ENCODE measurements at places on chromosomes 7 and 10.

DNA sequence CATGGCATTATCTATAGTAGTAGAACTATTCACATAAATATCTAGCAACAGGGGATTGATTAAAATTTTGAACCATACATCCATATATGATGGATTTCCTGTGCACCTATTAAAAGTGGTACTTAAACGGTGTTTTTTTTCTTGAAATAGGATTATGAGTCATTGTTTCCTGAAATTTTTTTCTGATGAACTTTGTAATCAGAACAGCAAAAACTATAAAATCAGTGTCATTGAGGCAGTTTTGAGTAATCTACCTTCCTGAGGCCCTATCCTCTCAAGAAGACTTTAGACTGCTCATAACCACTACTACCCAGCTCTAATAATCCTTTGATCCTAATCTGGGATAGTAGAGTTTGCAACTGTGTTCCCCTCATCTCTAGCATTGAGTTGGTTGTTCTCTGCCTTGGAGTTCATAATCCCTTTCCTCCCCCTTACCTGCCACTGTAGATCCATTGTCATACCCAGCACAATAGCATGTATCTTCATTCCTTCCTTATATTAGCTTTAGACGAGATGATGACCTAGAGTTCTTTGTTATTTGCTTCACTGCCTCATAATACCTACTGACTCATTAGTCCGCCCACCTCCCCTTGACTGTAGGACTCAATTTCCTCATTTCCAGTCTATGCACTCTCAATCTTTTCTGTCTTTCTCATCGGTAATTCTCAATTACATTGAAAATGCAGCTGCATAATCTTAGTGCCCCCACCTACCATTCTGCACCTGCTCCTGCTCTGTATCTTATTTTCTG, 133.4 kb downstream of the LRRC4 start:
- no peak for DNase-seq

- DNase-seq = no peak
These were observed 30.0 kb downstream of the TECTB start for GRCh38 chr10:112313234-112313633.

DNA sequence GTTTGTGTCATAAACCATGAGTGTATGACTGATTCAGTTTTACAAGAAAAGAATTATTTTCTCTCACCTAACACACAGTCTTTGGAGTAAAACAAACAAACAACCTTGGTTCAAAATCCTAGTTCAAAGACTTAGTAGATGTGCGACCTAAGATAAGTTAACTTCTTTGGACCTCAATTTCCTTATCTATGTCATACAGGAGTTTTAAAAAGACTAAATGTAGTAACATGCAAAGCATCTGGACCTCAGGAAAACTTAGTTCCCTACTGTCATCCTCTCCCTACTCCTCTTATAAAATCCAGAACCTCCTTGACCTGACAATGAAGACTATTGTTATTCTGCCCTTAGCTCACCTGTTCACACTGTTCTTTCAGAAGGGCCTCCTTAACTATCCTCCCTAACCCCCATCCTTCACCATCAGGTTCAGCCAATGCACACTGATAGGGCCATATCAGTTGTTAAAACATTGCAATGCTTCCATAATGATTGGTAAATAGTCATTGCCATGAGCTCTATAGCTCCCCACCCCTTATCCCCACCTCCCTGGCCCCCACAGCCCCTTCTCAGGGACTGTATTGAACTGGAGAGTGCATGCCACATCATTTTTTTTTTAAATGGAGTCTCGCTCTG, 28.8 kb upstream of the CCNJ start:
- no peak for DNase-seq

DNA sequence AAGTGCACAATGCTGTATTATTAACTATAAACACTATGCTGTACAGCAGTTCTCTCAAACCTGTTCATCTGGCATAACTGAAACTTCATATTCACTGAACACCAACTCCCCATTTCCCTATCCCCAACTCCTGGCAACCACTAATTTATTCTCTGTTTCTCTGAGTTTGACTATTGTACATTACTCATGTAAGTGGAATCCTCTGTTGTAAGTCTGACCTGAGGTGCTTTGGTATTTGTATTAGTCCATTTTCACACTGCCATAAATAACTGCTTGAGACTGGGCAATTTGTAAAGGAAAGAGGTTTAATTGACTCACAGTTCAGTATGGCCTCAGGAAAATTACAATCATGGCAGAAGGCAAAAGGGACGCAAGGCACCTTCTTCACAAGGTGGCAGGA, 266.3 kb downstream of the PPP1R3A start:
- no peak for DNase-seq

- DNase-seq = no peak
These were observed 119.1 kb upstream of the JCAD start for GRCh38 chr10:30178356-30178964.

- no peak for DNase-seq
These were observed 42.2 kb downstream of the XPNPEP1 start for GRCh38 chr10:109880886-109881768.

- no peak for DNase-seq
These were observed 145.4 kb downstream of the PTPRN2 start for GRCh38 chr7:158442260-158442659.

- no peak for DNase-seq
These were observed 115.6 kb downstream of the ABCA13 start for GRCh38 chr7:48286836-48287235.

- no peak for DNase-seq
These were observed 6.7 kb upstream of the SMNDC1 start for GRCh38 chr10:110311357-110311949.

DNA sequence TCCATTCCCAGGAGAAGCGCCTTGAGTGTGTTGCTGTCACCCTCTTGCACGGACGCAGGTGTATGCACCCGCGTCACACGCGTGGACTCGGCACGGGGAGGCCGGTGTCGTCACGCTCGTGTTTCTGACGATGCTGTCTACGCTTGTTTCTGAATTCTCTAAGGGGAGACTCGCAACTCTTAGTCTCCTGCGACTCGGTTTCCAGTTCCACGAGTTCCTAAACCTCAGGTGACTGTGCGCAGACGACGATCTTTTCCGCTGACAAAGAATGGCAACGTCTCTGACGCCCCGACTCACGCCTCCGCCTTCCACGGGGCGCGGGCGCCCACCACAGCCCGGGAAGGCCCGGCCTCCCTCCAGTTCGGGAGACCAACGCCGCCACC, 579 bp downstream of the IDI1 start:
- no peak for DNase-seq

GRCh38 chr10:110336111-110336721, 31.5 kb upstream of the SMNDC1 start:
- no peak for DNase-seq

DNA sequence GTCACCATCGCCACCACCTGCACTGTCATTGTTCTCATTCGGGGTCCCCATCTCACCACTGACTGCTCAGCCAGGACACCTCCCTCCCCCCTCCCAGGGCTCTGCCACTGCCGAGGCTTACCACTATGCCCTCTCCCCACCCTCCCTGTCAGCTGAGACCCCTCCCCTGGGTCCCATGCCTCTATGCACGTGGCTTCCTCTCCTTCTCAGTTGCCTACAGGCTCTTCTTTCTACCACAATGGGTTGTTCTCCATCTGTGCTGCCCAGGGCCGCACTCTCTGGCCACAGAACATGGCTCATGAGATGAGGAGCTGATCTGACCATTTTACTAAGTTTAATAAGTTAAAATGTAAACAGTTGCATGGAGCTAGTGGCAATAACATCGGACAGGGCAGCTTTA, 16.1 kb upstream of the EN2 start:
- no peak for DNase-seq

DNA sequence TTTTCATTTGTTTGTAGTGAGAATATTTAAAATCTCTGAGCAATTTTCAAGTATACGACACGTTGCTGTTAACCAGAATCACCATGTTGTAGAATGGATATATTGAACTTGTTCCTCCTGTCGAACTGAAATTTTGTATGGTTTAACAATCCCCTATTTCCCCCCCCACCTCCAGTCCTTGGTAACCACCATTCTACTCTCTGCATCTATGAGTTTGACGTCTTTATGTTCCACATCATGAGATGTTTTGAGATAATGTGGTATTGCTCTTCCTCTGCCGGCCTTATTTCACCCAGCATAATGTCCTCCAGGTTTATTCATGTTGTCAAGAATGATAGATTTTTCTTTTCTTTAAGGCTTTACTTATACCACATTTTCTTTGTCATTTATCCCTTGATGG, 17.4 kb upstream of the PRKCQ start:
- DNase-seq = no peak

- DNase-seq = no peak
These were observed 4.1 kb downstream of the FHIP2A start for GRCh38 chr10:114825513-114826253.

DNA sequence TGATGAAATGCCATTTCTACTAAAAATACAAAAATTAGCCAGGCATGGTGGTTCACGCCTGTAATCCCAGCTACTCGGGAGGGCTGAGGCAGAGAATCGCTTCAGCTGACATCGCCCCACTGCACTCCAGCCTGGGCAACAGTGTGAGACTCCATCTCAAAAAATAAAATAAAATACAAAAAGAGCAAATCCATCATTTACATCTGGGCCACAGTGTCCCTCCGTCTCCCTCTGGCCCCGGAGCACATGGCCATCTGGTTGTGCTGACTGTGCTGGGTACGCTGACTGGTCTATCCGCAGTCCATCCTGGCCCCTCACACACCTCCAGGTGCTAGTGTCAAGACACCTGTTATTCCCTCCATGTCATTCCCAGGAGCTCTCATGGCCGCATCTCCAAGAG, 42.1 kb downstream of the KCNH2 start:
- DNase-seq = no peak

DNA sequence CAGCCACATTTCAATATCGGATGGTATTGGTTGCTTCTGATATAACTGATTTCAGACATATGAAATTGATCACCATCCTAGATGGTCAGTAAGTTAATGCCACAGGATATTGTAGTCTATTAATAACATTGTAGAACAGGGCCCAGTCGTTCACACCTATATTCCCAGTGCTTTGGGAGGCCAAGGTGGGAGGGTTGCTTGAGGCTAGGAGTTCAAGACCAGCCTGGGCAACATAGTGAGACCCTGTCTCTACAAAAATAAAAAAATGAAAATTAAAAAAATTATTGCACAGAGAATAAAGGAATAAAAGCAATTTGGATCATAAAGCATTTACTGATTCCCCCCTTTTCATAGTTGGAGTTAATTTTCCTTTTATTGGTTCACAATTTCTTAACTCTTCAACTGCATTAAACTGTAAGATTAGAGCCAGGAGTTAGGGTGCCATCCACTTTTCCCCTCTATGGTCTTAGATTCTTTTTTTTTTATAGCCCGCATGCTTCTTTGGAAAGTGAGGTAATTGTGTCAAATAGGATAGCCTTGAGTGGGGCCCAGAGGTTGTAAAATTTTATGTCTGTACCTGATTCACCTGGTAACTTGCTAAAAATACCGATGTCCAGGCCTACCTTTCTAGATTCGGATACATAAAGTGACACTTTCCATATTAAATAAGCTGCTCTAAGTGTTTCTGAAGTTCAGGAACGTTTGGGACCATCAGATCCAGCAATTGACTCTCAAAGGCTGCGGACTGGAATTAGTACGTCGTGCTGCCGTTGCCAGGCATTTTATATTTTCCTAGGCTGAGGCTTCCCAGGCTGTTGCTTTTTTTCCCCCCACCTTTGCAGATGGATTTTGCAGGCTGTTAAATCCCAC, 24.7 kb downstream of the ADK start:
- no peak for DNase-seq

DNA sequence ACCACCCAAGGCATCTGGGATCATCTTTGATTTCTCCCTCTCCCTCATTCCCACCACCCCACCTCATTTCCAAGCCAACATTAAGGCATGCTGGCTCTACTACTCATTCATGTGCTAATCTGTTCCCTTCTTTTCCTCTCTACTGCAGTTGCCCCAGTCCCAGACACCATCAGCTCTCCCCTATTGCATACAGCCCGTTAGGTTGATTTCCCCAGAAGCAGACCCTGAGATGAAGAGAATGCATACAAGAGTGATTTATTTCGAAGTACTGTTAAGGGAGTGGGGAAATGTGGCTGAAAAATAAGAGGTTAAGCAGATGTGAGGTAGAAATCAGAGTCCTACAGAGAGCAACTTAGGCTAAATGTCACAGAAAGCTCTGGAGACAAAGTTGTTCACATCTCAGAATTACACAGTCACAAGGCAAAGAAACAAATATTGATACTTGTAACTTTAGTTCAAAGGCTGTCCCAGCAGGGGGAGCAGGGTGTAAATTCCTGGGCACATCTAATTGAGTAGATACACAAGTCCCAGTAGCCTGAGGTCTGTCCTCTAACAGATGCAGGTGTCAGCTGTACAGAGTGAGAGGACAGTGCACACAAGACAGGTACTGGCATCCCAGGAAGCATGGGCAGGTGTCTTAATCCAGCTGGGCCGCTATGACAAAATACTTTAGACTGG, 20.9 kb downstream of the AKR1D1 start:
- DNase-seq = no peak

DNA sequence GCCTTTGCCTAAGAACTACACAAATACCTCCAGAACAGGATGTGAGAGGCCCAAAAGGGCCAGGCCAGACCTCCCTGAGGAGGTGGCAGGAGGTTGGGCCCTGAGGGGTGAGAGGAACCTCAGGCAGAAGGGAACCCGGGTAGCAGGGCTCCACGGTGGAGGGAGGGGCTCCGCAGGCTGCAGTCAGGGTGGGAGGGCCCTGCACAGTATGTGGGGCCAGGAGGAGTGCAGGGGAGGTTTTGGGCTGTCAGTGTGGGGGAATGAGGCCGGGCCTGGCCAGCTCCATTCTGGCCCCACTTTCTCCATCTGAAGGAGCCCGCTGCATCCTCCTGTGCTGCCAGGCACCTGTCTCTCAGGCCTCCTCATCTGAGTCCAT, 25.9 kb downstream of the DNAJB12 start:
- no peak for DNase-seq

GRCh38 chr7:87627634-87627994, 584 bp upstream of the RUNDC3B start:
- no peak for DNase-seq

- DNase-seq = no peak
These were observed 79.6 kb downstream of the NHLRC2 start for GRCh38 chr10:113933894-113934532.

- DNase-seq = no peak
These were observed 10.9 kb downstream of the MACROH2A2 start for GRCh38 chr10:70063418-70064098.

DNA sequence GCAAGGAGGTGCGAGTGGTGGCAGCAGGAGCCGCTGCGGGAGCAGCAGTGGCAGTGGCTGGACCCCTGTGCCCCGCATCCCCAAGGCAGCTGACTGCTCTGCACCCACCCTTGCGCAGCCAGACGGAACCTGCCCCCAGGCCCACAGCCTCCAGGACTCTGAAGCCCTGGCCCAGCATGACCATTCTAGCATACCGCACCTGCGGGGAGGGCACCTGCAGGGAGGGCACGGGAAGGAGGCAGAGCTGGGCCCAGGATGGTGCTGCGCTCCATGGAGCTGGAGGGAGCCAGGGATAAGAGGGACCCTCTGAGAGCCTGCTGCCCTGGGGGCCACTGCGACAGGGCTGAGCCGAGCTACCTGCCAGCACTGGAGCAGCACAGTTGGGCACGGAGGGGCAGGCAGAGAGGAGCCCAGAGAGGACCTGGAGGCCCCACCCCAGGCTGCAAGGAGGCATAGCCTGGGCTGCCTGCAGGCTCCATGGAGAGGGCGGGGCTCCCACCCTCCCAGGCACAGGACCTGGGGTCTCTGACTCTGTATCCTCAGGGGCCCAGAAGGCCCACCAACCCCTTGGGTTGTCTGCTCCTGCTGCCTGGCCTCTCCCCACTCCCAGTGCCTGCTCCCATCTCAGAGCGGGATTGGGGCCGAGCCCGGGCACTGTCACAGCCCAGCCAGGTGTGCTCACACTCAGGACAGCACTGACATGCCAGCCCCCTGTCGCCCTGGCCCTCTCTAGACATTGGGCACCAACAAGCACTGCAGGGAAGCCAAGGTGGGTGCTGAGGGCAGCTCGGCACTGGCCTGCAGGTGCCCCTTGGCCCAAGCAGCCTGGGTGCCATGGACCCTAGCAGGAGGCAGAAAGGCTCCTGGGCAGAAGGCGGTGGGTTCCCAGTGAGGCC, 87.6 kb downstream of the HTR7 start:
- no peak for DNase-seq
